CD4-positive, alpha-beta memory T cell (primary cell): ENCODE measurements at places on chromosomes 2 and 18.

GRCh38 chr2:68272246-68272994, 20.1 kb upstream of the PPP3R1 start:
- DNase-seq = no peak

DNA sequence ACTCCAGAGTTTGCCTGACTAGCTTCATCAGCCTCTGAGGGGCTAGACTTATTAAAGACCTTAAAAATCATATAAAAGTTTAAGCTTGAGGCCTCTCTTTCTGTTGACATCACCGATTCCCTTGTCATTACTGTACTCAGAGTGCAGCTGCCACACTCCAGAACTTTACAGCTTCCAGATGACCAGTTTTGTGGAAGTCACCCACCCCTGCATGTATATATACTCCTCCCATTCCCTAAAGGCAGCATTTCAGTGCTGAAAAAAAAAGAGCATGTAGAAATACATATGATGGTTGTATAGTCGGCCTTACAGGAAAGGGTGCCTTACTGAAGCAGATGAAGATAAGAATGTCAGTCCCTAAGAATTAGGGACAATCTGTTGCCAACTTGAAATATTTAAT, 117.3 kb downstream of the FEZ2 start:
- no peak for DNase-seq

- no peak for DNase-seq
These were observed 96.1 kb downstream of the DDX1 start for GRCh38 chr2:15687720-15688119.

DNA sequence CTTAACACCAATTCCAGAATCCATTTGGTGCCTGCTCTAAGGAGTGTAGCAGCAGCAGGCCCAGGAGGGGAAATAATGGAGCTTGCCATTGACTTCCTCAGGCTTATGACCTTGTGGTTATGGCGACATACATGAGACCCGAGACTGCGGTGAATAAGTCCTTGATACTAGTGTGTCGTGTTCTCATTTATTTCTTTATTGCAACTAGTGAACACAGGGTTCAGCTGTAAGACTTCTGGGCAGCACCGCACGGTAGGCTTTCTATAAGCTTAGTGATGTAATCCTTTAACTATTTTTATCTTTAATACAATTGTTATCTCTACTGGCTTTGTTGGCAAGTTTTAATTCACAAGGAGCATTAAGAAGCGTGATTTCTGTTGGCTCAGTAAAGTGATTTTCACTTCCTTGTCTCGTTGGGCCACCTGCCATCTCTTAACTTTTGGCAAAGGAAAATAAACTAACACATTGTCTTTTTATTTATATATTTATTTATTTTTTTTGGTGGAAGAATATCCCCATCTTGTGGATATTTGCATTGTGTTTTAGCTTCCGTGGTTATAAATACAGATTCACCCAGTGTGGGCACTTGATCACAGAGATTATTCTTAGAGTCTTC, 139.8 kb downstream of the LTBP1 start:
- DNase-seq = no peak

DNA sequence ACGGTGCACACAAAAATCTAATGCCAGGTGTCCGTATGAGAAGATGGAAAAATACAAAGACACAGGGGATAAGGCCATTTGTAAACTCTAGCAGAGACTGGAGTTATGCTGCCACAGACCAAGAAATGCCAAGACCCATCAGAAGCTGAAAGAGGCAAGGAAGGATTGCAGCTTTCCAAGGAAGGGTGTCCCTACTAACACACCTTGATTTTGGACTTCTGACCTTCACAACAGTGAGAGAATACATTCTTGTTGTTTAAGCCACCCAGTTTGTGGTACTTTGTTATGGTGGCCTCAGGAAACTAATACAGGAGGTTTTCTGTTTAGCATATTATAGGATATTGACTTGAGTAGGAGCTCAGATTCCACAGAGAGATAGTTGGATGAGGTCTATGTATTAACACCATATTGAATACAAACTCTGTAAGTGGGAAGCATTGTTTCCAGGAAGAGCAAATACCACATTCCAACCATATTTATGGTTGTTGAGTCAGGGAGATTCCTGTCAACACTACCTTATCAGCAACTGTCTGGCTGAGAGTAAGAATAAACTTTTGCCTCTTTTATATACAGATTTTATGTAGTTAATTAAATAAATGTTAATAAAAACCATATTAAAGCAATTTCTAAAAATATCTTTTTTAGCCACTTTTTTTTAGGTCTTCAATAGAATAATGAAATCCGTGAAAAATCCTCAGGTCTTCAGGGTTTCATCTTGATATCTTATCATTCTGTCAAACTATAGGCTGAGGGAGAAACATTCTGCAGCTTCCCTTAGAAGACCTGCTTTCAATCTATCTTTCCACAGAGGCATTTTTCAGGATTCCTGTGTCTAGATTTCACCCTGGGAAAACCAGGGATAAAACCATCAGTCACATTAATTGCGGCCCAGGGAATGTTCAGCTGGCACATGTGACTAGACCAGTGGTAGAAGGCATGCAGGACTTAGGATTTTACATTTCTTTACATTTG, 35.4 kb upstream of the HNMT start:
- DNase-seq = no peak

GRCh38 chr2:168603439-168603961, 147.4 kb downstream of the CERS6 start:
- no peak for DNase-seq

DNA sequence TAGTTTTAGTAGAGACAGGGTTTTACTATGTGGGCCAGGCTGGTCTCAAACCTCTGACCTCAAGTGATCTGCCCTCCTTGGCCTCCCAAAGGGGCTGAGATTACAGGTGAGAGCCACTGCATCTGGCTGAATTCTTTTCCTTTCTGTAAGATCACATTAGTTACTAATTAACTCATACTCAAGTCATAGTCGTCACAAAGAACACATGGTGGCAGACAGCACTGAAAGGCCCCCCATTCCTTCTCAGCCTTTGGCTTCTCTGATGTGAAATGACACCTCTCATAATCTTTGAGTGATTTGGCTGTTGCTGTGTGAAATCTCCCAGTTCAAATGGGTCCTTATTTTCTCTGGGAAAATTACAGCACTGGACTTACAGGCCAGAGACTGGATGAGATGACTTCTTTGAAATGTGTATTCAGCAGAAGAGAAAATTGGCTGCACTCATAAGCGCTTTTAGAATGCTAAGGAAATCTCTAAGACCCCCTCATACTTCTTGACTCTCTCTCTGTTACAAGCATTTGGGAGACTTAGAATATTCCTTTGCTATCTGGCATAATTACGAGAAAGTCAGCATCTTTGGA, 764.8 kb downstream of the RNF144A start:
- no peak for DNase-seq

- no peak for DNase-seq
These were observed 31.8 kb upstream of the LYPD1 start for GRCh38 chr2:132701810-132702209.

GRCh38 chr2:199443589-199444130, 14.1 kb downstream of the SATB2 start:
- no peak for DNase-seq

DNA sequence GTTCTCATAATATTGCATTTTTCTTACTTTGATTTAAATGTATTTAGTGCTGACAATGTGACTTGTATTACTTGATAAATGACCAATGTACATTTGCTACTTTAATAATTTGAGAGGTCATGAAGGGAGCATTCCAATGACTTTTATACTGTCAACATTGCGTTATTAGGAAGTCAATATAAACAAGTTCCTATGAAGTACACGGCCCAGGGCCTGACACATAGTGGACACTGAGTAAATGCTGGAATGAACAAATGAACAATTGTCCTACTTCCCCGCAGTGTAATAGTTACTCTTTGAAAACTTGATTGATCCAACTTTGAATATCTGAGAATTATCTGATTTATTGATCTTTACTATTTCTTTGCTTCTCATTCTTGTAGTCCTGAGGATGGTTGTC, 47.3 kb downstream of the PKP4 start:
- no peak for DNase-seq

GRCh38 chr2:239822146-239822831, 202.9 kb downstream of the NDUFA10 start:
- no peak for DNase-seq

DNA sequence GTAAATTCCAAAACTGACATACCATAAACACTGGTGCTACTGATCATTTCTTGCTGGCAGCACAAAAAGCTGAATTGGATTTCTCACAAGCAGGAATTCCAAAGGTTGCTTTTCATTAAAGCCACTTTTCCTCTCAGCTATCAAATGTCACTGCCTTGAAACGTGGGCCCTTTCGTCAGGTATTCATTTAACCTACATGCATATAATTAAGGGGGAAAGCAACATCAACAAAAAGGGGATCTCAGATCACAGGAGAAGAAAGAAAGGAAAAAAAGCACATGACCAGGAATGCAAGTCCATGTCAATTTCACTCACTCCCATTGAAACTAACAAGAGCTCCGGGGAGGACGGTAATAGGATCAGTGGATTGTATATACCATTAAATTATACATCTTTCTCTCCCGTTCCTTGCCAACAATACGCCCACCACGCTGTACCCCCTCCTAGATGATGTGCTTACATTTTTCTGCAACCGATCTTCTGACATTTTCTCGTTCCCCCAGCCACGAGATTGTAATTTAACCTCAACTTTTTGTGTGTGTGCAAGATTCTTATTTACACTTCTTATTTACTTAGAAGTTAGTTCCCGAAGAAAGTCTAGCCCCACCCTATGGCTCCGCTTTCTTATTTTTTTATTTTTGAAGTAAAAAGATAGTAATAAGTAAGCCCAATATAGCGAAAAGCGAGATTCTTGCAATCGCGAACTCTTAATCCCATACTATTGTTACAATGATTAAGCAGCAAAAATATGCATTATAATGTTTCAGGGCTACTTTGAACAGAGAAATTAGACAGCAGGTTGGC, 725 bp downstream of the FIGN start:
- DNase-seq = no peak

DNA sequence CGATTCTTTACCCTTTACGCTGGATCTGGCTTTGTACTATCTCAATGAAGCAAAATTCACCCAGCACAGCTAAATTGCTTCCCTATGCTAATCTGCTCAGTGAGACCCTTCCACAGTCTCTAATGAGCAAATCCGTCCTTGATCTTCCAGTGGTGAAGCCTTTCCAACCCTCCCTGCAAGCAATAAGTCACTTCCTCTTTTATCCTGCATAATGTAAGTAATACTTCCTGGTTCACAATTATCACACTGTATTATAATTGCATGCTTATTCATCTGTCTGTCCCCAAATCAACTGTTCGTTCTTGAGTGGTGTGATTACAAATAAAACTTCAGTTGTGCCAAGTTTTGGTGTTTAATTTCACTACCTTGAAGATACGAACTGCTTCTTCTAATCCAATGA, 404.0 kb downstream of the ADCYAP1 start:
- DNase-seq = no peak

- DNase-seq = no peak
These were observed 84.6 kb upstream of the RANBP2 start for GRCh38 chr2:108634576-108635160.

GRCh38 chr2:18623782-18624181, 34.4 kb upstream of the NT5C1B start:
- no peak for DNase-seq

GRCh38 chr18:78679613-78680260, 299.9 kb upstream of the SALL3 start:
- DNase-seq = no peak

DNA sequence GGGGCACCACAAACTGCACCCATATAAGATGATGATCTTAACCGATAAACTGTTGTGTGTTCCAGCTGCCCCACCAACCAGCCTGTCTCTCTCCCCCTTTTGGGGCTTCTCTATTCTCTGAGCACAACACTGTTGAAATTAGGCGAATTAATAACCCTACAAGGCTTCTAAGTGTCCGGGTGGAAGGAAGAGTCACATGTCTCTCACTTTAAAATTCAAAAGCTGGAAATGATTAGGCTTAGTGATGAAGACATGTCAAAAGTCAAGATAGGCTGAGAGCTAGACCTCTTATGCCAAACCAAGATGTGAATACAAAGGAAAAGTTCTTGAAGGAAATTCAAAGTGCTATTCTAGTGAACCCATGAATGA, 782.1 kb downstream of the MBD2 start:
- DNase-seq = no peak

DNA sequence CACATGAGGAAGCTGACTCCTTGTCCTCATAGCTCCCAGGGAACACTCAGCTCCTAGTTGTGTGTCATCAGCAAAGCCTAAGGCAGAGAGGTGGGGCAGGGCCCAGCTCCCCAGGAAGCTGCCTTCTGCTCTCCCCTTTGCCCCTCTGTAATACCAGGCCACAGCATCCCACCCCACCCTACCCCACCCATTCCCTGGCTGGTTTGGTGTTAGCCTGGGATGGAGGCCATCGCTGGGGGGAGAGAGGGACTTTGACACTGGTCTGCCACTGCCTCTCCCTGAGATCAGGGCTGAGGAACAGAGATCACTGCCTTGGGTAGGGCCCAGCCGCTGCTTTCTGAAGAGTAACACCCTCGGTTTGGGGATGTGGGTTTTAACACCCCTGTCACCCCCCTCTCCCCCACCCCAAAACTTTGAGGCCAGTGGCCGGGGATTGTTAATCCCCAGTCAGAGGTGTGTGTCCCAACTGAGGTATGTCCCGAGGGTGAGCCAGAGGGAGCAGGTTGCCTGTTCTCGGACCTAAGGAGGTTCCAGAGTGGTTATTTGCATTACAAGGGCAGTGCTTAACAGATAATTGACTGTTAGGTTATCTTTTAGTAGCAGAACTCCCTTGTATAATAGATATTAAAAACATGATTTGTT, 41.4 kb downstream of the TET3 start:
- no peak for DNase-seq

GRCh38 chr2:62928015-62928414, 122.6 kb upstream of the OTX1 start:
- no peak for DNase-seq

DNA sequence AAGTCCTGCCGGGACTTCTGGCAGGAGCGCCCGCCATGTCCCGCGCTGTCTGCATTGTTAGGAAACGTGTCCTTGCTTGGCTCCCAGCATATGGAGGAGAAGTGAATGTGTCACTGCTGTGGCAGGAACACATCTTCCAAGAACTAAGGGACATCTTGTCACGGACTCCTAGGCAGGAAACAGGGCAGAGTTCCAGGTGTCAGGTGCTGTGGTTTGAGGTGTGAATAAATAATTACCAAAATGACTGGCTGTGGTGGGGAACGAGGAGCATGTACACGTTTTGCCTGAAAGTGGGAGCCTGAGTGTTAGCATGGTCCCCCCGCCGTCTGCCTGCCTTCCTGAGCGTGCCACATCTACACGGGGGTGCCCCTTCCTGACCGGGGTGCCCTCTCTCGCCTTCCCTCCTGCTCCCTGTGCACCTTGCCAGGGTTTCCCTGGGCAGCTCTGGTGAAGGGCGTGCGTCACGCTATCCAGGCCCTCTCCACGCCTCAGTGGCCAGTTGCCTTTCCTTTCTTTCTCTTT, 237.5 kb downstream of the LDLRAD4 start:
- peak; percentile 24 for DNase-seq

DNA sequence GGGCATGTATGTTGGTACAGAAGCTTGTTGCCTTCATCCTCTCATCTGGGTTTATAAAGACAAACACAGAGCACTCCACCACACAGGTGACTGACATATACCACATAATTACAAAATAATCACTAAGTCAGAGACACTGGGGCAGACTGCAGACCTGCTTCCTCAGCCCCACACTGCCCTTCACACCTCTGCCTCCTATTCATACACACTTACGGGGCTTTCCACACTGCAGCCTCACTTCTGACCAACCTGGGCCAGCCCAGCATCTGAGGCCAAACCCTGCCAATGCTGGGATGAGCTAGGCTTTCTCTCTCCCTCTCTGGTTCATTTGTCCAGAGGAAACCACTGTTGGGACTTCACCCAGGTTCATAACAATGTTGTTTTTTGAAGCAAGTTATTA, 4.5 kb downstream of the EMX1 start:
- DNase-seq = no peak
